ENCODE measurements at places on chromosomes 3 and 15.

DNA sequence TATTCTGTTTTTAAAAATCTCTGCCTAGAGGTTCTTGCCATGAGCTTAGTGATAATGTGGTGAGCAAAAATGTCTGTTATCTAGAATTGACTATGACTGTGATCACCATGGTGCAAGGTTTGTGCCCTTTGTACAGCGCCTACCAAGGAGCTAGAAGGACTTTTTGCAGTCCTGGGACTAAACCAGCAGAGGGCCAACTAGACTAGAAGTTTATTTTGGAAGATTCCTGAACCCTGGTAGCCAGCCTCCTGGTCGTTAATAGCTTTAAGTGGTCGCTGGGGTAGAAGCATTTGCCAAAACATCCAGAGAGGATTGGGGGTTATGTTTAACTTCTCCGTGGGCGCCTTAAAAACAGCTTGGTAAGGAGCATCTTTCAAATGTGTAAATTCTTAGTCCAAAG is 7.8 kb downstream of the SCG5 start:
- no peak for DNase-seq

DNA sequence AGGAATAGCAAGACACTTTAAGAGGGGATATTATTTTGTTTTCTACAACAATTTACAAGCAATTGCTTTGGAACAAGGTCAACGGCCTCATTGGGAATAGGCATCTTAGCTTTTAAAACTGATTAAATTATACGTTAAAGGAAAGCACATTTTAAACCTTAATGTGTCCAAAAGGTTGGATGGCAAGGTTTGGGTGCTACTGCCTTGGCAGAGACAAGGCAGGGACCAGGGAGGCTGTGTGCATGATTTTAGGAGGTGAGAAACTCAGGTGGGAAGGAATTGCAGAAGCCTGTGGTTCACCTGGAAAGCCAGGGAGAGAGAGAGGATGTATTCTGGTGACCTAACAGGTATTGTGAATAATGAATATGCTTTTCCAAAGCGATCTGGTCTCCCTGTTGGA is 54.3 kb downstream of the TGFBR2 start:
- no peak for DNase-seq

DNA sequence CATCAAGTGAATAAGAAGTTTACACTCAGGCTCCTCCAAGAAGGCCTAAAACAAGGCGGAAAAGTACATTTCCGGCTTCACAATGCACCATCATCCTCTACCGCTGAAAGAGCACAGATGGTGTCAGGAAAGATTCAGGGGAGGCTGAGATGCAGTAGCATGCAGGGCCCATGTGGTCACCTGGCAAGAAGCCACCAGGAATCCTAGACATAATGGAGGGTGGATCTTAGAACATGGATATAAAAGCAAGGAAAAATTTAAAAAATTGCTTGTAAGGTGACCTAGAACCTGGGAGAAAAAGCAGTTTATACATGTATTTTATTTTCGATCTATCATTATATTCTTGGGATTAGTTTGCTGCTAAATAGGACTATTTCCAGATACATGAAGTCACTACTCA is 21.9 kb upstream of the OTOL1 start:
- DNase-seq = peak; percentile 20

- DNase-seq = no peak
These were observed 14.6 kb upstream of the RAMAC start for GRCh38 chr15:82971218-82971984.

DNA sequence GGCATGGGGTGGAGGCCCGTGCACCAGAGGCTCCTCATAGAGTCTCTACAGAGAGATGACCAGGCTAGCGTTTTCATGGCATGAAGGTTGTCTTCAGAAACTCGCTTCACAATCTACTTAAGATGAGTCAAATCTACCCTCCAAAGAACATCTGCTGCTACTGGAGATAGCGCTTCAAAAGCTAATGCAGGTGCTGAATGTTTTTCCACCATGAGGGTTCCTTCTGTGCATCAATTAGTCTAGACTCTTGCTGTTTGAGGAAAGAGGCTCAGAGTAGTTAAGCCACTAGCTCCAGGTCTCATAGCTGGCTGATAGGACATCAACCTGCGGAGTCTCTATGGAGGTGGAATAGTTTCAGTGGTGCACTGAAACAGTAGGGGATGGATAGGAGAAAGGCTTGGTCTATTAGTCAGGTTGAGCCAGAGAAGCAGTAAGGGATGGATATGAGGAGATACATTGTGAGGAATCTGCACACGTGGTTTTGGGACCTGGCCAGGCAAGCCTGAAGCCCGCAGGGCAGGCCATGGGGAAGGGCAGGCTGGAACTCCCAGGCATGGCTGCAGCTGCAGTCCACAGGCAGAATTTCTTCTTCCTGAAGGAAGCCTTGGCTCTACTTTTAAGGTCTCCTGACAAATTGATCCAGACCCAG is 117.5 kb downstream of the APBA2 start:
- DNase-seq = no peak
